ENCODE measurements at places on chromosomes 2 and 18.

DNA sequence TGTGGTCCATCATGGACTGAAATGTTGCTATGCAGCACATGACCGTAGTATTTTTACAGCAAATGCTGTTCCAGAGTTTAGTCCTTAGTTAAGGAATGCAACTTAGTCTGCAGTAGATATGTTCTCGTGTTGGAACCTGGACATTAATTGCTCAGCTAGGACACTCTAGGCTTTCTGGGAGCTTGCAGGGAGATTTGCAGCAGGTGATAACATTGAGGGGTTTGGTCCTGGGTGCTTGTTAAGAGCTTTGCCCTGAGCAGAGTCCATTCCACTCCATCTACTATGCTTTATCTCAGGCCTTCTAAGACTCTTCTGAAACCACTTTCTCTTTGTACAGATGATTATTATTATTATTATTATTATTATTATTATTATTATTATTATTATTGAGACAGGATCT lies 27.1 kb downstream of the DRC1 start:
- DNase-seq, result no peak

DNA sequence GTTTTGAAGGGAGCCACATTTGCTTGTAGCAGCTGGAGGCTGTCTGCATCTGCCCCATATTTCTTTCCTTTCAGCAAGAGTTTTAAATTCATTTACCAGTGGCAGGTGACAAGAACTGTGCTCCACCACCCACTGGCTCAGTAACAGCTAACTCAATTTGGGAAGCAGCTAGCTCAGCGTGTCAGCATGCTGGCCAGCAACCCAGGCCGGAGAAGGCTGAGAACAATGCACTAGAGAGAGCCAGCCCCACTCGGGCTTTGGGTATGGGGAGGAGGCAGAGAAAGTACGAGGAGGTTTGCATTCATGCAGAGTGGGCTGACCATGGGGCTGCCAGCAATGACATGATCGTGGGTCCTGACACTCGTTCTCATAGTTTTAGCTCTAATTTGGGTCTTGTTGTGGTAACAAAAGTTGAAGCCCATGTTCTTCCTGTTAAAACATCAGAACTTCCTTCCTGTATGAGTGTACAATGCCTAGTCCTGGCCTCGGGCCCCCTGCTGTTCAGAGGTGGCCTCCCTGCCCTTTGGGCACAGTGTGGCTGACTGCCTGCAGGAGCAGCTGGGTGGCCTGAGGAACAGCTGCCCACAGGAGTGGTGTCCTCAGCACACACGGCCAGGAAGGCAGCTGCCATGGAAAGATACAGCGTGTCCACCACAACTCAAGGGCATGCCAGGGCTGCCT lies 23.0 kb downstream of the CDC42EP3 start:
- no peak for DNase-seq

DNA sequence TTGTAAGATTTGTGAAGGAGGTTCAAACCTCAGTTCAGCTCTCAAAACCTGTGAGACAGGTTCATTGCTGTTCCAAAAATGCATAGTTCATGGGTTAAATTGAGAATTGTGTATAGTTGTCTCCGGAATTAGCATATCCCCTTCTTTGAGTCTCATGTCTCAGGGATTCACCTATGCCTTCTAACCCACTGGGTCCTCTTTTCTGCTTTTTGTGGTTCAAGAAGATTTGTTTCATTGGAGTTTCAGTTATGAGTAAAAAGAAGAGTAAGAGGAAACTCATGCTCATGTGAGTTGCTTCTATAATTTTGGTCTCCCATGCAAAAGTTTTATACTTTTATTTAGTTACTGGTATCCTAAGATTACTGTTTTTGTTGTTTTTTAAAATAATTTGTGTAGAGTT lies 1219.8 kb upstream of the ZEB2 start:
- no peak for DNase-seq

DNA sequence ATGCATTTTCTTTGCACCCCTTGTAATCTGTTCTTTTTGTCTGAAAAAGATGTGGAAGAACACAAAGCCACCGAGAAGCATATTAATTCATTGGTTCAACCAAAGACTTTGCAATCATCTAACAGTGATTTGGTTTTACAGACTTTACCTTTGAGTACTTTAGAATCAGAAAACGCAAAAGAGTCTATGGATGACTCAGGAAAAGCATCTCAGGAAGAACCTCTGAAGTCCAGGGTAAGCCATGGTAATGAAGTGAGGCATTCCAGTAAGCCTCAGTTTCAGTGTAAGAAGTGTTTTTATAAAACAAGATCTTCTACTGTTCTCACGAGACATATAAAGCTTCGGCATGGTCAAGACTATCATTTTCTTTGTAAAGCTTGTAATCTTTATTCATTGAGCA lies 35.2 kb downstream of the ZNF407 start:
- no peak for DNase-seq

DNA sequence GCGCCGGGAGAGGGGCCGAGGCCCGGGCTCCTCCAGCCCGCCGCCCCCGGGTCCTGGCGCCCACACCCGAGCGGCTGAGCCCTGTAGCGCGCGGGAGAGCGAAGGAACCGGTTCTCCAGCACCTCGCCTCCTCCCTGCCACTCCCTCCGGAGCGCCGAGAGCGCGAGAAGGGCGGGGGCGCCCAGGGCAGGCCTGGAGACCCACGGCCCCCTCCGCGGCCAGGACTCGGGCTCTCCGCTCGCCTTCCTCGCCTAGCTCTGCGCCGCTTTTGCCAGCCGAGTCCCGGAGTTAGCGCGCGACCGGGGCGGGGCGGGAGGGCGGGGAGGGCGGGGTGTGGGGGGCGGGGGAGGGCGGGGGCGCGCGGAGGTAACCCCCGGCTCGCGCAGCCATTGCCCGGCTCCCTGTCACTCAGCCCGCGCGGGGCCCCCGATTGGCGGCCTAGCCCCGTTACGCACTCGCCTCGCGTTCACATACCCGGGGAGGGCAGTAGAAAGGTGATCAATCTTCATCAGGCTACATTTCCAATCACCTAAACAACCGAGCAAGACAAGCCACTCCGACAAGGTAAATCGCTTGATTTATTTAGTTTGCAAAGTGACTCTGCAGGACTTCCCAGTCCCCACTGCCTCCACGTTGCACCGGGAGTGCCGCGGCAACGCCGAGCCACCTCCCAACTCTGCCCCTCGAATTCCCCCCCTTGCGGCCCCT lies at the start of gene OTX1:
Gene OTX1 (plus strand): TSS at position 497 of the 708 bp plus-strand sequence. CDS start 2,161 bp downstream, outside the sequence.
- peak; percentile 55 for DNase-seq

- DNase-seq, result no peak
Observed at GRCh38 chr2:6896930-6897759, 19.6 kb downstream of the RSAD2 start.

DNA sequence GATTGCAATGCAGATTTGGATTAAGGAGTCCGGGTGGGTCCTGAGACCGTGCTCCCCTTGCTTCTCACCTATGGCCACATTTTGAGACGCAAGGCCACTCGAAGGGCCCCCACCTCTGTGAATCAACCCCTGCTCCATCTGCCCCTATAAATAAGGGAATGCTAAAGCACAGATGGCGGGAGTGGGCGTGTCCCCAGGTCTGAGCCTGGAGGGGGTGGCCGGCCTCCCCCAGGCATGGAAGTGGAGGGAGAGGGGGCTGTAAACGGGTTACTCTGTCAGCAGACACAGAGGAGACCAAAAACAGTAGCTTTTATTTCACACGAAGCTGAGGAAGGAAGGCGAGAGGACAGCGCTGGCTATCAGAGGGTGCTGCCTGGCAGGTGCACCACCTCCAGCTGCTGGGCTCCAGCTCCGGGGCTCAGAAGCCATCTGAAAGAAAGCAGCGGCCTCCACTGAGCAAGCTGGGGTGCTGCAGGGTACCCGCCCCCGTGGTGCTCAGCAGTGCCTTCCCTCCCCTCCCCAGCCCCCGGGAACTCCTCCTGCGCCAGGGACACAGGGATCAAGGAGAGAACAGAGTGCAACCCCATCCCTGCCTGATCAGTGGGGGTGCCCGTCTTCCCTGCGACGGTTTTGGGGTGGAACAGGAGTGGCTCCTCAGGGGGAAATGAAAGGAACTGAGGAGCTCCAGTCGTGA lies 56.7 kb upstream of the RAB6C start:
- no peak for DNase-seq

DNA sequence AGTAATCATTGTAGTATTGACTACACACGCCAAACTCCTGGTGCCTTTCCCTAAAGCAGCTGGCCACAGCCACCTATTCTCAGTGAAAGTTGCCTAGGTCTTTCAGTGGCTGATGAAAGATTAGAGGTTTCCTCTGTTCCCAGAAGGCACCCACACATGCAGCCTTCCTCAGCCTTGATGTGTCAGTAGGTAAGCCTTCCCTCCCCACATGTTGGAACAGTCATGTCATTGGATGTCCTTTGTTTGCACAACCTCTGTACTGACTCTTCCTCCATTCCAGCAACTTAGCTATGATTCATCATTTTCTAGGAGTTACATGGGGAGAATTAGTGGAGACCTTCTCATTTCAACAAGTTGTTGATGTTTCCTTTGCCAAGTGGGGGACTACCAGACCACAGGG lies 630.8 kb upstream of the SLC39A10 start:
- DNase-seq, result no peak

GRCh38 chr2:203744091-203744490 lies 37.7 kb downstream of the CD28 start:
- DNase-seq, result no peak

GRCh38 chr2:64462940-64463700 lies 9.2 kb downstream of the LGALSL start:
- DNase-seq, result no peak

GRCh38 chr2:207481924-207482323 lies 47.8 kb upstream of the CREB1 start:
- DNase-seq, result no peak

GRCh38 chr2:85236084-85236483 lies 91.7 kb downstream of the TGOLN2 start:
- no peak for DNase-seq

DNA sequence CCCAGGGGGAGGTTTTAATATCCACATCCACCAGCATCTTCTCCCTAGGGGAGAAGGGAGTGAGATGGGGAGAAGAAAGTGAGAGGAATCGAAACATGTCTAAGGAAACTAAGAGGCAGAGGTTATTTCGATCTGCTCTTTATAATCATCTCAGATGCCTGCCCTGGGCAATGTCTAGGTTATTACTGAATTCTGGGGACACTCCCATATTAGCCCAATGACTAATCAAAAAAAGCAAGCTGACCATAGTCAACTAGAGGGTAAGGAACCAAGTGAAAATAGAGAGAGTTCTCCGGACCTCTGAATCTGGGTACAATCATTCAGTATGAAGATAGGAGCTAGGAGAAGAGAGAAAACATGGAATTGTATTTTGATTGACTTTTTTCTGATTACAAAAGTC lies 56.7 kb upstream of the EML4 start:
- no peak for DNase-seq

DNA sequence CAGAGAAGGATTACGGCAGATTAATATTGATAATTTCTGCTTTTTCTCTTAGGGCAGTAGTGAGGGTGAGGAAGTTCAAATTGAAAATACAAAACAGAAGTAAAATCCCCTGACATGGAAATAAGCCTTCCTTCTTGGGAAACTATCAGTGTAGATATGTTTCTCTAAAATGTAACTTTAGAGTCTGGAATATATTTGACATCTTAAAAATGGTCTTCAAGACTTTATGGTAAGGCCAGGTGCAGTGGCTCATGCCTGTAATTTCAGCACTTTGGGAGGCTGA lies 33.0 kb downstream of the INPP5D start:
- no peak for DNase-seq

- DNase-seq, result no peak
Observed at GRCh38 chr2:206984206-206984605, 44.9 kb downstream of the CPO start.

DNA sequence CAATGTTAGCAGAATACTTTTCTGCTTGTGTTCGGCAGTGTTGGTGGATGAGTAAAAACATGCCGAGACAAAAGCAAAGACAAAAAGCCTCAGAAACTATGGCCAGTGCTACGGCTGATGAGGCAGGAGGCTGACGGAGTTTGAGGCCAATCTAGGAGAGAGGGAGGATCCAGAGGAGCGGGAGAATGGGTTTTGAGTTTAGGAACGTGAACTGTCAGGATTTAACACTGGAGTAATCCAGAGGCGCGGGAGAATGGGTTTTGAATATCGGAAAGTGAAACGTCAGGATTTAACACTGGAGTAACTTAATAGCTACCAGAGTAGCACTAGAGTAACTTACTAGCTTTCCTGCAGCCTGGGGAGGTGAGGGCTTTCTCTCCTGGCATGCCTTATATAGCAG lies 37.4 kb downstream of the LYPD6B start:
- DNase-seq, result no peak

GRCh38 chr2:240430595-240430994 lies 4.9 kb upstream of the GPC1 start:
- no peak for DNase-seq

GRCh38 chr2:157473581-157473980 lies 29.7 kb upstream of the CYTIP start:
- no peak for DNase-seq

GRCh38 chr18:22841840-22842239 lies 91.3 kb upstream of the RBBP8 start:
- no peak for DNase-seq

DNA sequence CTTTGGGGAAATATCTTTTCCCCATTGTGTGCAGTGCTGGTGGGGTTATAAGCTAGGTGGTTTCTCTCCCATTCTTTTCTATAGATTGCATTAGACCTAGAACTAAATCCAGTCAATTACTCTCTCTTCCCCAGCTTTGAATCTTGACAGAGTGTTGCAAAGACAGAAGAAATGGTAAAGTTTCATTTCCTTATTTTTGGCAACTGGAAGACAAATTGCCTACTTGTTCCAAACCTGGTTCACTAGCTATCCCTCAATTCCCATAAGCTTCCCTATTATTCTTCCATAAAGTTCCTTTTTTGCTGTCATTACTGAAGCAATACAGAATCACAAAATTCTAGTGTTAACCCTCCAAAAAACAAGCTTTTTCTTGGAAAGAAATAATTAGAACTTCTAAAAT lies 94.0 kb upstream of the ITGA4 start:
- DNase-seq, result no peak

GRCh38 chr2:113148606-113149552 lies 21.5 kb downstream of the IL1RN start:
- DNase-seq, result no peak

DNA sequence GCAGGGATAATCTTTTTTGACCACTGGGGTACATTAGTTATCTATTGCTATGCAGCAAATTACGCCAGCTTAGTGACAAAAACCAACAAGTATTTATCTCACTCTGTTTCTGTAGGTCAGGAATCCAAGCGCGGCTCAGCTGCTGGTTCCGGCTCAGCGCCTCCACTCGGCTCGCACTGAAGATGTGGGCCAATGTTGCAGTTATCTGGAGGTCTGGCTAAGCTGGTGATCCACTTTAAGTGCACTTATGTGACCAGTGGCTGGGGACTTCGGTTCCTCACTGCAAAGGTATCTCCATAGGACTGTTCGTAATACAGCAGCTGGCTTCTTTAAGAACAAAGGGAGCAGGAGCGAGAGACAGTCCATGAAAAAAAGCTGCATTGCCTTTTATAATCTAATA lies 591.9 kb downstream of the TMEM182 start:
- no peak for DNase-seq

GRCh38 chr2:172701250-172701649 lies 34.4 kb upstream of the RAPGEF4 start:
- no peak for DNase-seq
